ENCODE measurements at places on chromosomes 5 and 9.

GRCh38 chr9:129446828-129447550 is 173.9 kb downstream of the C9orf50 start:
- DNase-seq, result no peak

GRCh38 chr9:82829818-82830217 is 233.1 kb downstream of the RASEF start:
- DNase-seq, result no peak

GRCh38 chr9:91137391-91137790 is 224.3 kb downstream of the AUH start:
- no peak for DNase-seq

GRCh38 chr9:68714416-68715180 is 9.6 kb downstream of the PIP5K1B start:
- DNase-seq, result no peak

DNA sequence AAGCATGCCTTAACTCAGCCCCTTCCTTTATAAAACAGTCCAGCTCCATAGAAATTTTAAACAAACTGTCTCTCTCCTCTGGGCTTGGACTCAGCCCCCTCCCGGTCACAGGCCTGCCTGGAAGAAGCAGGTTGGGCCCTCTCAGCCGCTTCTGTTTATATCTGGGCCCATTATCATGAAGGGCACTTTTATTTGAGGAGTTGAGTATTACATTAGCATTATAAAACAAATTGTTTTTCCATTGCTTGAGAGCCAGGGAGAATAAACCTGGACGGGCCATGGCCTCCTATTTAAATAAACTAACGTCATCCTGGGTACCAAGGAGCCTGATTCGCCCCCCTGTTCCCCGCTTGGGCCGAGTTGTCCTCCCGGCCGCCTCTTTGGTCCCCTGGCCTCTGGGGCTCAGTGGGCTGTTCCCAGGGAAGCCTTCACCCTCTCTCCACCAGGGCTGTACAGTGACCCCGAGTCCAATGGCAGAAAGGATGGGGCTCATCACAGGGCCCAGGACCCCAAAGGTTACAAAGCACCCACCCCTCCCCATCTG is 13.2 kb downstream of the IRX2 start:
- no peak for DNase-seq

- DNase-seq, result no peak
These were observed 74.1 kb upstream of the CLINT1 start for GRCh38 chr5:157933005-157933404.

DNA sequence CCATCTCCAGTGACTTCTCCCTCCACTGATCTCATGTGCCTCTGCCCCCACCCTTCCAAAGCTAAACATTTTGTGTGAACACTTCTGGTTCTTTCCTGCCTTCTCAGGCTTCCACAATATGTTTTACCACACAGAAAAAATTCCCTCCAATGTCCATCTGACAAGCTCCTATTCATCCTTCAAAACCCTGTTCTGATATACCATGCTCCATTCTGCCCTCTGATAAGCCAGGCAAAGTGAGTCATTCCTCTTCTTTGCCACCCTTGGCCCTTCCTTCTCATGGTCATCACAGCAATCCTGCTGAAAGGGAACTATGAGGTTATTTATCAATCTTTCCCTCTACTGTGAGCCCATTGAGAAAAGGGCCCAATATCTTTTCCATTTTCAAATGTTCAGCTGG is 97.6 kb downstream of the BARX1 start:
- no peak for DNase-seq

DNA sequence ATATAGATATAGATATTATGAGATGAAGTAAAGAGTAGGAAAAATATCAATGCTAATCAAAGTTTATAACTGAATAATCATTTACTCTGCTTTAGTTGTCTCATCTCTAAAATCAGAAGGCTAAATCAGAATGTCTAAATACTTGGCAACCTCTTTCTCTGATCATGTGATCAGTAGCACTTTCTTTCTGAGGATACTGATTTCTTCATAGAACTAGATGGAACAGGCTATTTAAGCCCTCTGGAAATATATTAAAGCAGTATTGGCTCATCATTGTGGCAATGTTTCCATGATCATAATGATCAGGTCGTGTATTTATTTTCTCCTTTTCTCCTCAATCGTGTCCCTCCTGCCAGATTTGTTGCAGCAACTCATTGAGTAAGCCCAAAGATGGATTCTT is 109.7 kb downstream of the KCNN2 start:
- DNase-seq, result no peak

- DNase-seq, result no peak
These were observed 526.0 kb downstream of the MTRR start for GRCh38 chr5:8394965-8395364.
